ENCODE measurements at places on chromosomes 16 and 17.

DNA sequence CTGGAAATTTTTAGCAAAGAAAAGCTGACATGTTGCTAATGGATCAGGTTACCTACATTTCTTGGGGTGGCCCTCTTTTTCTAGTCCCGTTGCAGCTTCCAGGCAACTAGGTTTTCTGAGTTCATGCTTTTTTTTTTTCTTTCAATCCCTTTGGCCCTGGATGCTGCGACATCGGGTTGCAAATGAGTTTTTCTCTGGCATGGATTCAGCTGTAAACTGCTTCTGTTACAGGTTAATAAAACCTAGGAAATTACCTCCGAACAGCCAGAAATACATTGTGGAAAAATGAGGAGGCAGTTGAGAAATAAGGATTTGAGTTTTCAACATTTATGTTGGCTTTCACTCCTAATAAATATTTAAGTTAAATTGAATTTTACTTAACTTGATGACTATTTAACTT is 149.8 kb upstream of the MAF start:
- no peak for ATAC-seq

- no peak for ATAC-seq
These were observed 2.9 kb upstream of the COASY start for GRCh38 chr17:42559075-42559474.

- peak; percentile 38 for ATAC-seq
These were observed 15.9 kb downstream of the POLR3K start for GRCh38 chr16:37511-37910.

DNA sequence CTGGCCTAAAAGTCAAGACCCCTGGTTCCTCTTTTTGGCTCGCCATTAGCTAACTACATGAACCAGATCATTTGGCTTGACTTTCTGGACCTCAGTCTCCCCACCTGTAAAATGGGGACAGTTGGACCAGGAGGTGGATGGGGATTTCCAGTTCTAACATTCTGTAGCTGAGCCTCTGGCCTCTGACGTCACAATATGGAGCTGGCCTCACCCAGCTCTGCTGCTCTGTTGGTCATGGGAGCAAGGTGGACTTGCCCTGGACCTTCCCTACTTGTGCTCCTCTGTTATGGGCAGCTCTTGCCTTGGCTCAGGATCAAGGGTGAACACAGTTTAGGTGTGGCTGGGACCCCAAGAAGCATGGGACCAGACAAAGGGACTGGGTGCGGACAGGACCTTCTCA is 16.5 kb upstream of the KCNH6 start:
- no peak for ATAC-seq

DNA sequence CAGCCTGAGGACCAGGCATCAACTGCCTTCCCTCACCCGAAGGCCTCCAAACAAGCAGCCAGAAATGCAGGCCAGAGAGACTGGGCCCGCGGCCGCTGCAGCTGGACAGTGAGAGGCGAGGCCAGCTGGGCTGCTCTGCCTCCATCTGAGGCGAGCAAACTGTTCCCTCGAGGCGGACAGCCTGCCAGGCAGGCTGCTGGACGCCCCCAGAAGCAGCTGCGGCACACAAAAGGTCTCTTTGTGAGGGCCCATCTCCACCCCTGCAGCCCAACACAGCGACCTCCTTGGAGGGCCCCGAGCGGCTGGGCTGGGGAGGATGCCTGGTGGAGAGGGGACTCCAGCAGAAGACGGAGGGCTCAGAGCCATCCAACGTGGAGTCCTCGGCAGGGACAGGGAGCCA is 4.7 kb downstream of the CORO7 start:
- no peak for ATAC-seq

GRCh38 chr17:48441862-48442261 is 11.8 kb upstream of the SKAP1 start:
- no peak for ATAC-seq

GRCh38 chr17:77615703-77616253 is 342.7 kb upstream of the TNRC6C start:
- no peak for ATAC-seq

DNA sequence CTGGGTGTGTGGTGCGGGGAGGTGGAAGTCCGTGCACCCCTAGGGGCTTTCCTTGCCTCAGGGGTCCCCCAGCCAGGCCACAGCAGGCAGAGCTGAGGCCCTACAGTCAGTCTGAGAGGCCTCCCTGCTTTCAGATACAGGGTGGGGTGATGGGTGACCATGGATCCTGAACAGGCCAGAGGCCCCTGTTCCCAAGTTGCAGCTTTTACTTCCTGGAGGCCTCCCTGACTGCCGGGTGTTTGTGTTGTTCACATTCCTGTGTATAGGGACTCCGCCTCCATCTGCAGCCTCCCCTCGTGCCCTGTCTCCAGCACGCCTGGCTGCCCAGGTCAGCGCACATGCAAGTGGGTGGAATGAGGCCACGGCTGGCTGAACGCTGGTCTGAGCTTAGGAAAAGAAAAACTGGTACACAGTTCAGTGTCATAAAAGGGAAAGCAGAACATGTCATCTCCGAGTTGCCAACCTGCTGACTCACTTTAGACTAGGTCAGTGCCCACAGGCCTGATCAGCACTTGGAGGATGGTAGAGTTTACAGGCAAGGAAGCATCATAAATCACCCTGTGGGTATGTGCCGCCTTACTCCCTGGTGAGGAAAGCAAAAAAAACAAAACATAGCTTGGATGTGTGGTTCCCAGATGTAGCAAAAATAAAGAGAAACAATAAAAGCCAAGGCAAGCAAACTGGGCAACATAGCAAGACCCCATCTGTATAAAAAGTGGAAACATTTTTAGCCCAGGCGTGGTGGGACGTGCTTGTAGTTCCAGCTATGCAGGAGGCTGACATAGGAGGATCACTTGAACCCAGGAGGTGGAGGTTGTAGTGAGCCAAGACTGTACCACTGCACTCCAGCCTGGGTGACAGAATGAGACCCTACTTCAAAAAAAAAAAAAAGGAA is 6.2 kb upstream of the SLC7A6 start:
- peak; percentile 54 for ATAC-seq

DNA sequence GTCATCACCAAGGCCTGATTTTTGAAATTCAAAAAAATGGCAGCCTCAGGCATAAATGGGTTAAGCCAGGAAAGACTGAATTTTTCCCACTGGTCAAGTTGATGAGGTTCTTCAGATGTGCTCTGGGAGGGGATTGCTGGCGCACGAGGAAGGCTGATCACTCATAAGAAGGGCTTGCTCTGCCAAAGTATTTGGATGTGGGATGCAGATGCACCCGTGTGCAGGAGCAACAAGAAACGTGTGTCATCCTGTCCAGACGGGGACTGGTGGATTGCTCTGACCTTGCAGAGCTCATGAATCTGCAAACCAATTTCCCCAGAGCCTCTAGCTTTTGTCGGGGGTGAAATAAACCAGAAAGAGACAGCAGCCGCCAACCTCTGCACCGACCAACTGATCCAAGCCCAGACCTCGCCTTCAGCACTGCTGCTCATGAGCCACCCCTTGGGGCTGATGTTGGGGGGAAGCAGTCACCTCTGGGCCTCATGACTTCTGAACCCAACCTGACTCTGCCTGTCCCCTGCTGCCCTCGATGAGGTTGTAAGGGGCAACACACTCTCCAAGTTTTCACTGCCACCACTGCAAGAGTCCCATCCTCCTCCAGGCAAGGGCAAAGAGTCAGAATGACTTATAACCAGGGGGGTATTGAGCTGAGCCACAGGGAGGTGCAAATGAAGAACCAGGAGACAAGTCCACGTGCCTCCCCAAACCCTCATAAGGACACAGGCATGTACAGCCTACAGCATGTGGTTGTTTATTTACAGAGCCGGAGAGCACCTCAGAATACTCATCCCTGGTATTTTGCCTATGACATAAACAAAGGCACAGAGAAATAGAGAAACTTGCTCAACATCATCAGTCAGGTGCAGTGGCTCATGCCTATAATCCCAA is 452.0 kb downstream of the SOX9 start:
- peak; percentile 12 for ATAC-seq

DNA sequence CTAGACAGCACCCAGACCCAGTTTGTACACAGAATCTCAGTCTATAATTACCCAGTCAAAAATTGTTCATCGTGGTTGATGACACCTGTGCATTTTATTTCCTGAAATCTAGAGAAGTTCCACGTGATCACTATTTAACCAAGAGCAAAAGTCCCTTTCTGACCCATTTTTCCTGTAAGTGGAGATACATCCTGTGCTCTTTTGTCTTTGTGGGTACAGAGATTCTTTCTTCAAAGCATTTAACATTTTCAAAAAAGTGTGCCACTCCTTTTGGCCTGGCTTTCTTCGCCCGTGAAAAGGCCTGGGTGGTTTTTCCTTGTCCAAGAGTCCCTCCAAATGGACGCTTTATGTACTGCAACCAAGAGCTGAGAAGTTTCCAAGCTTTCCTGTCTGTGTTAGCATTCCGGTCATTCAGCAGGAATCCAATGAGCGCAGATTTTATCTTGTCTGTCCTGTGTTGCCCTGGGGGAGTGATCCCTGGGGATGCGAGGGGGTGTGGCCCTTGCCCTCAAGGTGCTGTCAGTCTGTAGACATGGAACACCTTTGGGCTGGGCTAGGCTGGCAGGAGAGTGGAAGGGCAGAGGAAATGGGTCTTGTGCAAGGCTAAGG is 161.1 kb upstream of the CACNG5 start:
- peak; percentile 14 for ATAC-seq

- no peak for ATAC-seq
These were observed 26.3 kb downstream of the DRC3 start for GRCh38 chr17:17998934-17999333.

GRCh38 chr17:50273654-50274040 is 619 bp upstream of the TMEM92 start:
- no peak for ATAC-seq

- ATAC-seq, result no peak
These were observed 62.1 kb downstream of the TOM1L2 start for GRCh38 chr17:17910060-17910459.

- peak; percentile 27 for ATAC-seq
These were observed 11.7 kb upstream of the FAM83G start for GRCh38 chr17:19016297-19016696.

GRCh38 chr16:82260212-82260795 is 90.3 kb upstream of the MPHOSPH6 start:
- no peak for ATAC-seq

DNA sequence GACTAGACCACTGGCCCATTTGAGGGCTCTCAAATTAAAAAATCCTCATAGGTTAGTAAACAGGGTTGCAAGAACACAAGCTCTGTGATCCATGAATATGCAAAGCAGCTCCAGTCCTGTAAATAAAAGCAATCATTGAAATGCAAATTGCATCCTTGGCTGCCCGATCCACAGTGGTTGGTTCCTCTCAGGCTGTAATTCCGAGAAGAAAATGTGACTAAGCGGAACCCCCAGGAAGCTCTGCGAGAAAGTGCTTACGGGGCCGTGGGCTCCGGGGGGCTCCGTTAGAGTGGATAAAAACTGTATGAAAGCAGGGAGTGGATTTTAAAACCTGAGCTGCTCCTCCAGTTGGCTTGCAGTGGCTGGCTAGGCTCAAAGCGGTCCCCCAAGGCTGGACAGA is 2.5 kb downstream of the GPRC5B start:
- no peak for ATAC-seq

GRCh38 chr16:27633721-27634120 is 83.8 kb downstream of the KATNIP start:
- ATAC-seq, result no peak

- no peak for ATAC-seq
These were observed 356.4 kb downstream of the WWOX start for GRCh38 chr16:78455861-78456260.

DNA sequence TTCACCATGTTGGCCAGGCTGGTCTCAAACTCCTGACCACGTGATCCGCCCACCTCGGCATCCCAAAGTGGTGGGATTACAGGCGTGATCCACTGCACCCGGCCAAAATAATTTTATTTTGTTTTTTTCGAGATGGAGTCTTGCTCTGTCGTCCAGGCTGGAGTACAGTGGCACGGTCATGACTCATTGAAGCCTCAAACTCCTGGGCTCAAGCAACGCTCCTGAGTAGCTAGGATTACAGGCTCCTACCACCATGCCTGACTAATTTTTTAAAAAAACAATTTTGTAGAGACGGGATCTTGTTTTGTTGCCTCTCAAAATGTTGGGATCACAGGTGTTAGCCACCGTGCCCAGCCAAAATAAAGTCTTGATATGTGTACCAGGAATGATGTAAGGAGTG is 2.4 kb upstream of the TTLL6 start:
- no peak for ATAC-seq

GRCh38 chr17:19513897-19514488 is 19.7 kb upstream of the SLC47A1 start:
- peak; percentile 71 for ATAC-seq

- ATAC-seq, result no peak
These were observed 1048.8 kb upstream of the EEF2KMT start for GRCh38 chr16:6146356-6146755.

GRCh38 chr17:57976594-57976993 is 11.5 kb downstream of the VEZF1 start:
- no peak for ATAC-seq

- no peak for ATAC-seq
These were observed 14.0 kb downstream of the CARD14 start for GRCh38 chr17:80183581-80184422.

GRCh38 chr17:45861165-45861564 is 16.5 kb downstream of the SPPL2C start:
- no peak for ATAC-seq

DNA sequence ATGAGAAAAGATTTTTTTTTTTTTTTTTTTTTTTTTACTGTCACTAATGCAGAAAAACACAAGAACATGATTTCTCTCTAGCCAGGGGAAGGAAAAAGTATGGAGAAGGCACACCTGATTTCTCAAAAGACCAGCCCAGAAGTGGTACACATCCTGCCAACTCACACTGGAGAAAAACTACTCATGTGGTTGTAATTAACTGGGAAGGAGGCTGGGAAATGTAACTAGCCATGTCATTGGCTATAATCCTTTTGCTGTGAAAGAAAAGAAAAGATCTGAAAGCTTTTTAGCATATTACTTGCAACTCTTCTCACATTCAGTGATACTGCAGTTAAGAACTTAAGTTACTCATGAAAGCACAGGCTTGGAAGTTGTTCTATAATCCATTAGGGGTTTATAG is 195.9 kb upstream of the PMFBP1 start:
- no peak for ATAC-seq

DNA sequence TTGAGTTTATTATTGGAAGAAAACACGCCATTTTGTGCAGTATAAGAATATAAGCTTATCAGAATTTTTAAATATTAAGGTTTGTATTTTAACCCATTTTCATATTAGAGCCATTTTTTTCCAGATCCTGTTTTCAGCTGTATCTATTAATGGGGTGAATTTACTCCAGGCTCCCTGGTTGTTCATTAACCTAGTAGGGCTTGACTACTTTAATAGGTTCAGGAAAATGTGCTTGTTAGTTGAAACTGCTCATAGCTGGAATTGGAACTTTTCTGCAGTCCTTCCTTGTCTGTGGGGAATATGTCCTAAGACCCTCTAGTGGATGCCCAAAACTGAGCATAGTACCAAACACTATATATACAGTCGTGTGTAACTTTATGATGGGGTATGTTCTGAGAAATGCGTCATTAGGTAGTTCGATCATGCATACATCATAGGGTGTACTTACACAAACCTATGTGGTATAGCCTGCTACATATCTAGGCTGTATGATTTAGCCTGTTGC is 28.0 kb downstream of the NFAT5 start:
- ATAC-seq, result no peak

DNA sequence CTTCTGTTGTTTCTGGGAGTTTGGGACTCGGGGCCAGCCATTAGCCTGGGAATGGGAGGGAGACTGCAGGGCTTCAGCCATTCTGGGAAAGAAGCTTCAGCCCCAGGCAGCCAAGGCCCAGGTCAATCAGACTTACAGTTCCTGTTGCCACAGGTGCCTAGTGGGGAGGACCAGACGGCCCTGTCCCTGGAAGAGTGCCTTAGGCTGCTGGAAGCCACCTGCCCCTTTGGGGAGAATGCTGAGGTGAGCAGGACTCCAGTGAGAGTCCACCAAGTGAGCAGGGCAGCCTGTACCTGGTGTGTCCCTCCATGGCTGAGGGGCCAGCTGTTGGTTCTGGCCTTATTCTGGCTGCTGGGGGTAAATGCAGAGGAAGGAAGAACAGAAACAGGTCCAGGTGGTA is 8.7 kb downstream of the NFE2L1 start:
- no peak for ATAC-seq
